Mesenchymal stem cell (in vitro differentiated cells and primary cell): ENCODE measurements at places on chromosomes 7 and 10.
A peak's percentile ranks its signal among the peaks of the same experiment; 100 is the strongest.

- no peak for DNase-seq
Measured at GRCh38 chr7:133911724-133912123, 215.4 kb upstream of the LRGUK start.

DNA sequence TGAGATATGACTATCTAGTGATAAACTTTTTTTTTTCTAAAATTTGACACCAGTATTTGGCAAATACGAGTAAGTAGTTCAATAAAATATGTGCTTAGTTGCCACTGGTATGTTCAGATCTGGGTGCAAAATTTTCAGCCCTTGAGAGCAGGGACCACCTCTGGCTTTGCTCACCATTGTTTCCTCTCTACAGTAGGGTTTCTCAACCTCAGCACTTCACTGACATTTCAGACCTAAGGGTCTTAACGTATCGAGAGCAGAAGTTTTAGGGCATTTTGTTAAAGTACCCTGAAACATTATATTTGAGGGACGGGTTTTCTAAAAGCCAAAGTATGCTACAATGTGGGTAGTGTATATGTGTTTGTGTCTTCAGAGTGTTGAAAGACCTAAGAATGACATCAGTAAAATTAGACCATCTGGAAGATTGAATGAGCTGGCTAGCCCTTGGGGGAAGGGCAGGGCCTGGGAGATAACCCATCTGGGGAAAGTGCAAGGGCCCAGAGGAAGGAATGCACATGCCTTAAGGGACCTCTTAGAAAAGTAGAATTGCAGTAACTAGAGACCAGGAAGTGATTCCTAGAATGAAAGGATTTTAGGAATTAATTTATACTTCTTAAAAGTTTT, 11.8 kb downstream of the BZW2 start:
- peak; percentile 93 for DNase-seq

GRCh38 chr10:69358148-69358795, 58.4 kb downstream of the TACR2 start:
- DNase-seq: no peak

- no peak for DNase-seq
Measured at GRCh38 chr7:134870156-134870555, 90.7 kb downstream of the CALD1 start.

DNA sequence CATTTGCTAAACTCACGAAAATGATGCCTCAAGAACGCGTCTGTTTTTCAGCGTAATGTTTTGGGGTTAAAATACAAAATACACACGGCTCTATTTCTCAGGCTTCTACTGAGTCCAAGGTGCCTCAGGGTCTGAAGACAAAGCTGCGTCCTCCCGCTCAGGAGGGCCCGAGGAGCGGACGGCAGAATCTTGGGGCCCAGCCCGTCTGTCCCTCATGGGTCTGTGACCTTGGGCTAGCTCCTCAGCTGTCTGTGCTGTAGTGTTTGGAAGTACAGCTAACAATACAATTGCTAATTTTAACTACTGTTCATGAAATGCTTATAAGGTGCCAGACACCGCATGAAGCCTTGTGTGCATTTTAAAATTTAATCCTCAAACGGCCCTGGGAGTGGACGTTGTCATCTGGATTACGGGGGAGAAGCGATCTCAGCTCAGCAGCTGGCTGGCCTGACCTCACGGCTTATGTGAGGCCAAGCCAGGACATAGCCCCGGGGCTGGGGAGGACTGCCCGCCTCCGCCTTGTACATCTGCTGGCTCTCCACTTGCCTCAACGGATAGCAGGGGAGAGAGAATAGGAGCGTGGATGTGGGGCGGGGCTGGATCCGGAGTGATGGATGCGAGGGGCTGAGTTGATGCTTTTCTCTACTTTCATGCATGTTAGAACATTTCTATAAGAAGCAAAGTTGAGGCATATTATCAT, 357.4 kb downstream of the GLRX3 start:
- no peak for DNase-seq

- DNase-seq: no peak
Measured at GRCh38 chr7:152048051-152048450, 22.6 kb downstream of the GALNT11 start.

- peak; percentile 42 for DNase-seq
Measured at GRCh38 chr10:24701447-24701846, 22.2 kb downstream of the ARHGAP21 start.

- peak; percentile 75 for DNase-seq
Measured at GRCh38 chr7:102978284-102978683, 65.5 kb downstream of the LRRC17 start.

DNA sequence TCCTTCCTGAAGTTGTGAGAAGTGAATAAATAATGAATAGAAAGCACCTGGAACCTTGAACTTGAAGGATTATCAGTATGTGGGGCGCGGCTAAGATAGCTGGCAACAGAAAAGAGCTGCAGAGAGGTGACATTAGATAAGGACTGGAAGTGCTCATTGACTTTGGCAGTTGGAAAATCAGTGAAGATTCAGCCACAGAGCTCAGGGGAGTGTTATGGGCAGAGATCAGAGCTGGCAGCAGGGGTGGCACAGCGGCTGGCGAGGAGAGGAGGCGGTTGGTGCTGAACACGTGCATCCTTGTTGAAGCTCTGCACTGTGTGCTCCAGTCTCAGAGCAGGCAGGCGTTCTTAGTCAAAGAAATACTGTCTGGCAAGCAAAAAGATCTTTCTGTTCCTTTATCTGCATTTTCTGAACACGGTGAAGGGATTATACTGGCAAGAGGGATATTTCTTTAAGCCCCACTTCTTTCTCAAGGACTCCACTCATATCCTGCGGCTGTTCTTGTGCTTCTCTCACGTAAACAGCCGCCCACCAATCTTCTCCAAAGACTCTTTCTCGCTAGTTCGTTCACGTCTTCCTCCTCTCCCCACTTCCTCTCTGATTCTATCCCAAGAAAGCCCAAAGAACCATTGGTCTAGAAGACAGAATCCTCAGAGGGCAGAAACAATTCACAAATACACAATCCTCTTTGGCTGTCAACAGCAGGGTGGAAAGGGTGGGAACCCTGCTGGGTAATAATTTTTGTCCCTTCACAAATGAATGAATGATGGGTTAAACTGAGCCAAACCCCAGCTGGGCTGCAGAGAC, 38.6 kb upstream of the ADD3 start:
- peak; percentile 32 for DNase-seq

- no peak for DNase-seq
Measured at GRCh38 chr10:30047924-30048531, 11.4 kb downstream of the JCAD start.

DNA sequence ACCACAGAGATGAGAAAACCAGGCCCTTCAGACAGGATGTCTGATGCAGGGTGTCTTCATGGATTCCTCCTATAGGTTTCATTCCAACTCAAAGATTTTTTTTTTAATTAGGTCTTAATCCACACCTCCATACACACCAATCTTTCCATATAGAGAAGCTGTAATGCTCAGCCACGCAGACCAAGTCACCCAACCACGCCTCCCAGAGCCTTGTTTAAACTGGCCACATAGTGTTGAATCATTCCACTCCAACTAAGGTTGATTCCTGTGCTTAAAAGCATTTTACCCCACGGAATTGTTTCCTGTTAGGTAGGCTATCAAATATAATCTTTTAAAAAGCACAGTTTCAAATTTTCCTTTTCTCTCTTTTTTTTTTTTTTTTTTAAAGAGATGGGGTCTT, 153.6 kb downstream of the TYW1B start:
- DNase-seq: no peak

DNA sequence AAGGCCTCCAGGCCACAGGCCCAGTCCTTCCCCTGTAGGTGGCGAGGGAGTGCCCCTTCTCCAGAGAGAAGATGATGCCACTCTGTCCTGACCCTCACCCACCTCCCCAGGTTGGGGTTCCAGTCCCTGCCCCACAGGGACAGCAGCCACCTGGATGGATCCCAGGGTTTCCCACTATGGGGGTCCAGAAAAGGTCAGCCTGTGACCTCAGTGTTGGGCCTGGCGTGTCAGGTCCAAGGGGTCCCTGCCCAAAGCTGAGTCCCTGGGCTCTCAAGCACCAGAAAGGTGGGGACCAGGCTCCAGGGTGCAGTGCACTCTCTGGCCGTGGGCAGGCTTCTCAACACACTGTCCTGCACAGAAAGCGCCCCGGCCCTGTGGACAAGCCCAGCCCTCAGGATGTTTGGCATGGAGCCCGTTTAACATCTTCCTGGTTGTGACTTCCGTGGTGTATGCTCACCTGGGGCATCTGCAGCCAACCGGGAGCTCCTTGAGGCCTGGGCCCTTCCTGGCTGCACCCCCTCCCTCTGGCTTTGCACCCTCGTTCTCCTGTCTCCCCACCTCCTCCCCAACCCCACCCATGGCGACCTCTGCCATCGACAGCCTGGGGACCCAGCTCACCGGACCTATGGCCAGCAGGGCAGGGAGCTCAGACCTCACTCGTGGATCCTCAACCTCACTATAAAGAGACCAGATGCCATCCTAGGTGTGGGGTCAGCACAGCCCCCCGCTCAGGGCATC, 58.3 kb upstream of the PPP2R2D start:
- no peak for DNase-seq

DNA sequence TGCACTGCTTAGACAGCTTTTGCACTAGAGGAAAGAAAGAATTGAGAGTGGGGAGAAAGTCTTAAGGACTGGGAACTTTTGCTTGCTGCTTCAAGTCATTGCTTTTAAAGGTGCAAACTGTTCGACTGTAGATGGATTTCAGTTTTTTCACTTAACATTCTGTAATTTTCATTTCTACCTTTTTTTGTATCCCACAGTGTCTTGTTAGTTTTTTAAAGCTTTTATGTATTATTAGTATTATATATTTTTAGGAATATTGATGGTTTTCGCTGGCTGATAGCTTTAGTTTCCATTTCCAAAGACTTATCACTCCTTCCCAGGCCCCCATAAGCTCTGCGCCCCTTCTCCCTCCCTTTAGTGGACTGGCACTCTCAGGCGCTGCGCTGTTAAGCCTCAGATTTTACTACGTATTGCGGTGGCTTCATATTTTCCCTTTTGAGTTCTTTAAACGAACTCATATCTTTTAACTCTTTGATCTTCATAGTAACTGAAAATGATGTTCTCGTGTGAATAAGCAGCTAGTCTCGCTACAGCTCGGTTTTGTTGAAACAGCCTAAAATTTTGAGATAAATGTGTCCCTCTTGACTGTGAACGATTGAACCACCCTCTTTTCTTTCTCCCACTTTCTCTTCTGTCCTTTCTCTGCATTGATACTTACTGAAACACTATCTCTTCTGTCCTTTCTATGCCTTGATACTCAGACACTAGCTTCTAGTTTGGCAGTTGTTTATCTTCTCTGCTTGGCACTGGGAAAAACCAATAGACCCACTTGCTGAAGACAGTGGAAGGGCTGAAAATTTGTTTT, 2.5 kb upstream of the ETV1 start:
- DNase-seq: no peak

DNA sequence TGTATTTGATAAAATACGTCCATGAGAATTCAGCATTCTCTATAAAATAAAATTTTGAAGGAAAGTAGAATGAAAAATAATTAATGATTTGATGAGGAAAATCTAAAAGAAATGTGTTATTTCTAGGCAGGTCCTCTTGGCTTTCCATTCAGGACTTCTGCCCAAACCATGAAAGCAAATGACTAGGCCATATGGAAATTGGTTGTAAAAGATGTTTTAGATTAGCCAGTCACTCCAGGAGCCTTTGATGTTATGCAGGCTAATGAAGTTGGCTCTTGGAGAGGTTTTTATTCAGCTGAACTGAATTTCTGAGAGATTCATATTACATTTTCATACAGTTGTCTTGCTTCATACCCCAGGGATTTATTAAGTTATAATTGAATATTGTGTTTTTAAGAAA, 452.8 kb downstream of the SDK1 start:
- no peak for DNase-seq

DNA sequence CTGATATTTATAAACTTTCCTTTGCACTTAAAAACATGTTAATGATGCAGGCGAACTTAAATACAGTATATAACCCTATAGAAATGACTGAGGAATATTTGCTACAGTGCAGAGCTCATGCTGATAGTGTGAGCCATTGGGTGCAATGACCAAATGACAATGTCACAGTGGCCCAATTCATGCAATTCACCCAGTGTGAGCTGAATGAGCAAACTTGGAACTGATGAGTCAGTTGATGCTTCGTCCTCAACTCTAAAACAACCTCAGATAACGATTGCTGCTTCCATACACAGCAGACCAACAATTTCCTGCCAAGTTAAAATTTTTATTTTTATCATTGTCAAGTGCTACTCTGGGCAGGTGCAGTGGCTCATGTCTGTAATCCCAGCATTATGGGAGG, 12.1 kb upstream of the ZC3HAV1L start:
- DNase-seq: no peak
